Natural killer cell (primary cell): ENCODE measurements at places on chromosomes 3 and 15. TPM values are rescaled to one million over a fixed set of nuclear protein-coding genes. Genes with fewer than 3 reads are reported as not detected.
A peak's percentile ranks its signal among the peaks of the same experiment; 100 is the strongest.

- H3K36me3 ChIP-seq, result peaks cover 8% of the 10 kb centered on the region
- no peaks in the 10 kb centered on the region for H3K27me3 ChIP-seq
- H3K4me3 ChIP-seq, result no peak overlapping the region
- H3K4me1 ChIP-seq, result peaks cover 23% of the 10 kb centered on the region
- no peak overlapping the region for H3K27ac ChIP-seq
- DNase-seq, result no peak
These were observed 147.8 kb downstream of the PLCL2 start for GRCh38 chr3:17032407-17033034.

GRCh38 chr3:187450431-187451190, 82.4 kb downstream of the RTP4 start:
- DNase-seq, result no peak
- H3K27me3 ChIP-seq, result no peaks in the 10 kb centered on the region
- no peaks in the 10 kb centered on the region for H3K36me3 ChIP-seq
- H3K27ac ChIP-seq, result no peak overlapping the region
- H3K4me1 ChIP-seq, result no peaks in the 10 kb centered on the region

GRCh38 chr15:65909831-65910230, 40.5 kb downstream of the RAB11A start:
- H3K36me3 ChIP-seq, result peaks cover 7% of the 10 kb centered on the region
- no peak overlapping the region for H3K4me3 ChIP-seq
- no peaks in the 10 kb centered on the region for H3K4me1 ChIP-seq
- H3K27me3 ChIP-seq, result no peaks in the 10 kb centered on the region

- DNase-seq, result no peak
- H3K4me1 ChIP-seq, result no peaks in the 10 kb centered on the region
- H3K4me3 ChIP-seq, result no peak overlapping the region
- H3K27ac ChIP-seq, result no peak overlapping the region
These were observed 52.2 kb downstream of the SLCO2A1 start for GRCh38 chr3:133977568-133977967.

- no peaks in the 10 kb centered on the region for H3K36me3 ChIP-seq
- H3K27ac ChIP-seq, result no peak overlapping the region
- no peaks in the 10 kb centered on the region for H3K27me3 ChIP-seq
These were observed 36.9 kb upstream of the ARPP21 start for GRCh38 chr3:35602395-35602936.

GRCh38 chr15:34436126-34436955, 1.3 kb downstream of the GOLGA8A start:
- H3K27me3 ChIP-seq, result no peaks in the 10 kb centered on the region
- no peaks in the 10 kb centered on the region for H3K36me3 ChIP-seq
- peak overlapping the region; percentile 65 for H3K4me3 ChIP-seq
- peaks cover 11% of the 10 kb centered on the region for H3K4me1 ChIP-seq
- H3K27ac ChIP-seq, result no peak overlapping the region
- no peak for DNase-seq

The IL17RD gene
- total RNA-seq, result 0.08 TPM

The A4GNT gene
- total RNA-seq, result not detected

The PAQR5 gene
- total RNA-seq, result 0.40 TPM
